ENCODE measurements at places on chromosomes 5 and 9. TPM values are rescaled to one million over a fixed set of nuclear protein-coding genes. Genes with fewer than 3 reads are reported as not detected.

DNA sequence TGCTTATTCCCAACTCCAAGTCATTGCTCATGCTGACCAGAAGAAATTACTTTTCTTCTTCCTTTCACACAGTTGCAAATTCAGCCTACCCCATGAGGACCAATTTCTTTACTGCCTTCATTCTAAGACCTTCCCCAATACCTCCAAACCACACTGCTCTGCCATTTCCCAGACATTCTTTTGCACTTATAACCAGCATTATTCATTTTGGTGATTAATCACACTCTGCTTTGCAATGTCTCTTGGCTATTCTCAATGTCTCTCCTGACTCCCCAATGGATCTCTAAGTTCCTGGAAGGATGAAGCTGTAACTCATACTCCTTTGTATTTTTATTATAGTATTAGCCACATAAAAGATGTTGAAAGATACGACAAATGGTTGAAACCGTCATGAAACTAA lies 105.7 kb upstream of the RANBP3L start:
- no peak for DNase-seq

GRCh38 chr9:135478191-135478590 lies 1.4 kb upstream of the PPP1R26 start:
- no peak for DNase-seq

GRCh38 chr5:42715785-42716184 lies 40.8 kb upstream of the CCDC152 start:
- no peak for DNase-seq

The AUH gene
- total RNA-seq = 13.2 TPM

- no peak for DNase-seq
Measured at GRCh38 chr5:96699186-96699820, 37.1 kb downstream of the CAST start.

DNA sequence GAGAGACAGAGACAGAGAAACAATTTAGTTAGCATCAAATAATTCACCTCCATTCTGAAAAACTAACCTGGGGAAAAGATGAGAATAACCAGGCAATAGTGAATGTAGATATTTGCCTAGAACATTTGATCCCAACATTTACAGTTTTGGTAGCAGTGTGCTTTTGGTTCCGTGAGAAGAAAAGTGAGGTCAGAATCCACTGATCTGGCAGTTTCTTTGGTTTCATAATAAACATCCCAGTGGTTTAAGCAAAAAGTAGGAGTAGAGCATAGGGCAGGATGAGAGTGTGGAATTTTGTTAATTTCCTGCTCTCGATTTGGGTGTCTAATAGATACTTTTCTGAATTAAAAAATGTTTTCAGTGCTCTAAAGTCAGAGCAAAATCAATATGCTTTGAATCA lies 887.0 kb downstream of the NR2F1-AS1 start:
- DNase-seq = no peak

The CCDC183 gene
- not detected for total RNA-seq

DNA sequence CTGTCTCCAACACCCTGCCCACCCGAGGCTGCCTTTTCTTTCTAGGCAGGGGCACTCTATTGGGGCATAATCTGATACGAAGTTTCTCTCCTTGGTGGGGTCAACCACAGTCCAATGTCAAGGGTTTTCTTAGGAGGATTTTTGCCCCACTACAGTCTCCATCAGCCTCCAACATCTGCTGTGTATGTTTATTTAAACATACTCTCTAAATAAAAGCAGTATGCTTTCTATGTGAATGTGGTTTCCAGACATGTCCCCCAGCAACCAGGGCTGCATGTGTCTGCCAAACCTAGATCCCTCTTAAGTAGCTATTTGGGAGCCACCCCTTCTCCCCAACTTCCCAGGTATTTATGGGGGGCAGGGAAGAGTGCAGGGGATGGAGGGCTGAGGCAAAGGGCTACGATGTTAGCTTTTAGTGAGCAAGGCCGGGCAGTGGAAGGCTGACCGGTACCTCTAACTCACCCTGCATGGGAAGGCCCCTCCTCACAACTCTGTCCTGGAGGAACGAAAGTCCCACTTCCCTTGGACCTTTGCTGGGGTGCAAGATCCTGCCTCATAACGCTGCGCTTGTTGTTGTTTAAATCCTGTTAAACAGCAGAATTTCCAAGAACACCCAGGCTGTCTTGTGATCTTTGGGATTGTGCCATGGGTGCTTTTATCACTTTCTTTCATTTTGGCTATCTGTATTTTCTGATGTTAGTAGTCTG lies 75.4 kb downstream of the NREP start:
- DNase-seq = no peak

The CYSRT1 gene
- total RNA-seq = 0.32 TPM

The SLC6A18 gene
- total RNA-seq = not detected

The RNF183 gene
- total RNA-seq = not detected

The HRCT1 gene
- not detected for total RNA-seq

DNA sequence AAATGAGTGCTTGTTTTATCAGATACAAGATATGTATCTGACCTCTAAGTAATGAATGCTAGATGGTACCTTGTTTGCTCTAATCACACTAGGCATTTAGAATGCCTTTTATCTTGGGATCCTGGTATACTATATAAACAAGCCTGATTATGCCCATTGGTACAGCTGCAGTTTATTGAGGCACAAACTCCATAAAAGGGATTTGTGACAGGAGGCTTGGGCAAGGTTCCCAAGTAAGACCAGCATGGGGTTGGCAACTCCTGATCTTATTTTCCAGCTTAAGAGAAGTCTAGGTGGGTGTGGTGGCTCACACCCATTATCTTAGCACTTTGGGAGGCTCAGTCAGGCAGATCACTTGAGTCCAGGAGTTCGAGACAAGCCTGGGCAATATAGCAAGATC lies 93.9 kb upstream of the DMRT1 start:
- no peak for DNase-seq

All from activated naive CD8-positive, alpha-beta T cell treated with anti-CD3 and anti-CD28 coated beads for 36 hours (primary cell).